Fibroblast of skin of right quadriceps (primary cell): ENCODE measurements at places on chromosomes 6 and 20.

DNA sequence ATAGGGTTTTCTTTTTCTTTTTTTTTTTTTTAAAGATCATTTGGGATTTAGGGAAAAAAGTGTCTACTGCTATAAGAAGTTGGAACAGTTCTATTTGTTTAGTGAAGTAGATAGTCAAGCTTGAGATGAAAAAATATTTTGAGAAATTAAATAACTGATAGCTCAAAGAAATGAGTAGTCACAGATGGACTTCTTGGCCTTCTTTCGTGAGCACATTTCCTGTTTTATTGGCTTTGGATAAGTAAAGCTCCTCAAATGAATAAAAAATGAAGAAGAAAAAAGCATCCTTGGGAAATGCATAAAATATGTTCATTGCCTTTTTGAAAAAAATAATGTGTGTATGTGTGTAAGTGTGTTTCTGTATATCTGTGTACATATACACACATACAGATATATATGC lies 515.9 kb downstream of the GRIK2 start:
- no peak for DNase-seq

DNA sequence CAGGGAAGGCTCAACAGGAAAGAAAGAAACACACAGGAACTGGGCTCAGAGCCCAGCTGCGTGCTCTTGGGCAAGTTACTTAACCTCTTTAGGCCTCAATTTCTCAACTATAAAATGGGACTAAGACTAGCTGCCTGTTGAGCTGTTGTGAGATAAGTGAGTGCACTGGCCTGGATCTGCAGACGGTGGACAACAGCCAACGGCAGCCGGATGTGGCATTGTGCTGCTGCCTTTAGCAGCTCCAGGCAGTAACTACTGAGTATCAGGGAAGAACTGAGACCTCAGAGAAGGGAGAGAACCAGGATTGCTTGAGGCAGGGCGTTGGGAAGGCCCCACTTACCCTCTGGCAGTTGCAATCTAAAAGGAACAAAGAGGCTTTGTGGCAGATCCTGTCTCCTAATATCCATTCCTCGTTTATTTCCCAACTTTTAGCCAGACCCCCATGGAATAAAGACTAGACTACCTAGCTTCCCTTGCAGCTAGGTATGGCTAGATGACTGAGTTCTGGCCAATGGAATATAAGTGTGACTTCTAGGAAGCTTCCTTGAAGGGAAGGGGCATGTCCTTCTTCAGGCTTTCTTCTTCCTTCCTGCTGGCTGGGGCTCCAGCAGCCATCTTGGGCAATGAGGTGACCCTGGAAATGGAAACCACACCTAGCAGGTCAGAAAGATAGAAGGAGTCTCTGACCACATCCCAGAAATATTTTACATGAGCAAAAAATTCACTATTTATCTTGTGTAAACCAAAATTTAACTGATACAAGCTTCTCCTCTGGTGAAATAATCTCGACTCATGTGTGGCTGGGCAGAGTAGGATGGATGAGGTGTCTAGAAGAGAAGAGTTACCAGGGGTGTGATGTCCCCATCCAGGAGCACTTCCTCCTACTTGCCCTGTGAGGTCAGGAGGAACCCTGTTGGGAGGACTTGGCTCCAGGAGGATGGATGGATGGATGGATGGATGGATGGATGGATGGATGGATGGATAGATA lies 67.6 kb downstream of the MRPL14 start:
- DNase-seq, result peak; percentile 62

DNA sequence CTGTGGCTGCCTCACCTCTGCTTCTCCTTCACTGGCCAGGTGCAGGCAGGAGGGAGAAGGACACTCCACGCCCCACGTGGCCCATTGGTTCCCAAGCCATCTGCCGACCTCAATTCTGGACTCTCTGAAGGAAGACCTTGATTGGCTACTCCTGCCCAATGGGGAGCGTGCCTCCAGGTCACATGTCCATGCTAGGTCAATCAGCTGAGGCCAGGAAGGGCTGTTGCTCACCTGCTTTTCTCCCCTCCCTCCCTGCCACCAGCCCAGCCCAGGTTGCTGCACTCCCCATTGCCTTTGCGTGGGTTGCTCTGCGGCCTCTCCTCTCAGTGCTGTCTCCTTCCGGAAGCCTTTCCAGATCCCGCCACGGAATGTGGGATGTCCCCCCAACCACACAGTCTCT lies 21.9 kb upstream of the CDH4 start:
- DNase-seq, result no peak

DNA sequence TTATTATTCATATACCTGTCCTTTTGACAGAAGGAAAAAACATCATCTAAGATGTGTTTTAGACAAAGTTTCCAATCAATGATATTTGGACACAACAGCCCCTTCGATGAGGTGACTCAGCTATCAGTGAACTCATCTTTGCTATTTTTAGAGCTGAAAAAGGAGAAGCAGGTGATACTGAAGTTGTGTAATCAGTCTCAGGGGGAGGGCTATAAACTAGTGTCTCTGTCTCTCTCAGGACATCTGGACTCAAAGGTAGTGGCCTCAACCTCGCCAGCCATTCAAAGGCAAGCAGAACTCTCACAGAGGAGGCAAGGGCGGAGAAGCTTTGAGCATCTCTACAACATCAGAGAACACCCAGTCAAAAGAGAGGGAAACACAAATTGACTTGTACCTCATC lies 135.4 kb downstream of the BFSP1 start:
- no peak for DNase-seq

DNA sequence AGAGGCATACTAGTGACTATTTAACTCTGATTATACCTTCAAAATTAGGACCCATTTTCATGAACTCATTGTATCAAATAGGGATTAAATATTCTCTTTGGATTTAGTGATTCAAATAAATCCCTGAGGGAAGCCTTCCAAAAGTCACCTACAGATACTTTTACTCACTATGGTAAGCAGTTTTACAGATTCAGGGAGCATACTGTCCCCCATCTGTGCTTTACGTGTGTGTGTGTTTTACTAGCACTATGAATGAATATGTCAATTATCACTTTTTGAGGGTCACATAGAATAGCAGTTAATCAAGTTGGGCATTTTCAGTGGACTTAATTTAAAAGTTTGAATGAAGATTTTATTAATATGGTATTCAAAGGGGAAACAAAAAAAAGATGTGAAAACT lies 96.7 kb downstream of the EPHA7 start:
- no peak for DNase-seq

DNA sequence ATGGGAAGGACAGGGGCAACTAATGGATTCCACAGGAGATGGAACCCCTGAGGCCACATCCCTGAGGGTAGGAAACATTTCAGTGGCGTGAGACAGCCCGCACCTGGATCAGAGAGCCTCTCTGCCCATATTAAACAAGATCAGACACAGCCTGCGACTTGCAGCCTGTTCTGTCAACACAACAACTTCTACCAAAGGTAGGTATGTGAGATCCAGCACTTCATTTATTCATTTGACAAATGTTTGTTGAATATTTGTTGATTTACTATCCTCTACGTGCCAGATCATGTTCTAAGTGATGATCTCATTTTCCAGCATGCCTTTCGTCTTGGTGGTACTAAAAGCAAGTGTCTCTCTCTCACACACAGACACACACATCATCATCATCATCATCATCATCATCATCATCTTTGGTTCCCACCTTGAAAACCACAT lies 43.2 kb upstream of the NT5E start:
- no peak for DNase-seq

DNA sequence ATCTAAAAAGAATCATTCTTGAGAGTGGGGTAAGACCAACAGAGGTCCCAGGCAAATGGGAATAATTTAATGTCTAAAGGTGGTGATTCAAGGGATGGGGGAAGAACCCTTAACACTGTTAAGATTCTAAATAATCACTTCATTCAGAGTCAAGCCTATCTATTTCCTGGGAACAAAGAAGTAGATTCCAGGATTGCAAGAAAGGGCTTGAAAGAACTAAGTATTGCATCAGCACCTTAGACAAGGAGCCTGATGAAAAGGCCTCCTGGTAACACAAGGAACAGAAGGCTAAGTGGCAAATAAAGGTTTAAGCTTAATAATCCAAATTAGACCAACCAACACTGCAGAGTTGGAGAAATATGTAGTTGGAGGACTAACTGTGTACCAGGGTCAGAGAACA lies 620.7 kb upstream of the BTBD3 start:
- no peak for DNase-seq

DNA sequence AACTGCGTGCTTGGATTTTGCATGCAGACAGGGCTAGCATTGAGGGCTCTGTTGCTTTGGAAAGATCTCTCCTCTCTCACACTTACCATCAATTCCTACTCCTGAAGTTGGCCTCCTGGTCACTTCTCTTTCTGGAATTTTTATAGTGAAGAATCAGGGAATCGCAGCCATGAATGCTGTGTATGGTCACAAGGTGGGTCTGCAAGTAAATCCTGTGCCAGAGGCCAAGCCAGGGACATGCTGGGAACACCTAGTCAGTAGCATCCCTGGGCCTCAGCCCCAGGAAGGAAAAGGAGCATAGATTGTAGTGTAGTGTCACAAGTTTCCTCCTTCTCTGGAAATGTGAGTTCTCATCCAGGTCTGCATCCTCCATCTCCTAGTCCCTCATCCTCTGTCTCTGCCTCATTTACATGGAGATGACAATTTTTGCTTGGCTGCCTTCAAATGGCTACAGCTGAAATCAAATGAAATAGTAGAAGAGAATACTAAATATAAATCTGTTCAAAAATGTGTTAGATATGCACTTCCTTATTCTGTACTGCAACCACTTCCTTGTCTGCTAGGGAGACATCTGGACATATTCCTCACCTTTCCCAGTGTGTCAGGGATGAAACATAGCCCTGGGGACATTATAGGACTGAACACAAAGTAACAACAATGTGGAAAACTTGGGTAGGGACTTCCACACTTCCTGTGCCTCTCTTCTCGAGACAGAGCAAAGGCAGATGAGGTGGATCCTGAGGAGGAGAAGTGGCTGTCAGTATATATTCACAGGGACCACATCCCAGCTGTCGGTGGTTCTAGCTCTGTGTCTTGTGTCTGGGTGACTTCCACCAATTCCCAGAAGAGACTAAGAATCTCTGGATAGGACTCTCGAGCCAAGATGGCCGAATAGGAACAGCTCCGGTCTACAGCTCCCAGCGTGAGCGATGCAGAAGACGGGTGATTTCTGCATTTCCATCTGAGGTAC lies 17.0 kb downstream of the CST9 start:
- no peak for DNase-seq
